Pons (tissue), 1 donor: ENCODE measurements at places on chromosomes 2 and 18.
A peak's percentile ranks its signal among the peaks of the same experiment; 100 is the strongest.

GRCh38 chr2:230924470-230925341 is at the start of gene GPR55:
TSS of gene GPR55 (minus strand) at chr2:230925242. CDS start at chr2:230910962, 14,280 bp downstream.
- peak; percentile 30 for DNase-seq

DNA sequence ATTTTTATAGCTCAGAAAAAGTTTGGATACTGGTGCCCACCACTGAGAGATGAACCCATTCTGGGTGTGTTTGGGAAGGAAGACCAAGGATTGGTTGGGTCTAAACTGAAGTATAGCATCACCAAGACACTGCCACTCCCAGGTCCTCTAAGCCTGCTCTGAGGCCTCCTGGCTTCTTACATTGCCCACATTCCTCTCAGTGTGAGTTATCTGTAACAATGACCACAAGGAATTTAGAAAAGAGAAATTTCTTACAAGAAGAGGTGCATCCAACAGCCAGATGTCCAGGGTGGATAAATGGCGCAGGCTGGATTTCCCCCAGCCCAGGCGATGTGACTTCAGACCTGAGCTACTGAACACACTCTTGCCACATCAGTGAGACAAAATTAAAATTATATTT is 1.6 kb upstream of the GPR45 start:
- DNase-seq: no peak

GRCh38 chr2:18787726-18788125 is 198.4 kb upstream of the NT5C1B start:
- DNase-seq: no peak

GRCh38 chr2:9905413-9905812 is 46.1 kb upstream of the GRHL1 start:
- DNase-seq: no peak

- peak; percentile 82 for DNase-seq
These were observed 36.2 kb downstream of the EIF2AK3 start for GRCh38 chr2:88590998-88591613.

GRCh38 chr2:24343225-24343882 is 17.0 kb downstream of the ITSN2 start:
- no peak for DNase-seq

DNA sequence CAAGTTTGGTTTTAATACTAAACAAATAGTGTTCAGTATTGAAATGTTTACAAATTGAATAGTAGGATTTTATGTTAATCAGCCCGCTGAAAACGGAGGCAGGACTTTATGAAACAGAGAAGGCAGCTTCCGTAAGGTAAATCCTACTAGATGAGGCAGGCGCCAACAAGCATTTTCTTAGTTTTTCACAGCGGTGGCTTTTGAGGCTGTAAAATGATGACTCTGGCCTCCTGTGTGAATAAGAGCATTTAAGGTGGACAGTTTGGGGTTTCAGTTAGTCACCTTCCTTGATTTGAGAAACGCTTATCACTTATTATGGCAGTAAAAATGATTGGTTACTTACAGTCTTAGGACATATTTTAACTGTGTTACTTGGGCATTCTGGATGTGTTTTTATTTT is 212.9 kb downstream of the PTGR3 start:
- no peak for DNase-seq

- no peak for DNase-seq
These were observed 2.0 kb downstream of the CDC42EP3 start for GRCh38 chr2:37669446-37669845.

DNA sequence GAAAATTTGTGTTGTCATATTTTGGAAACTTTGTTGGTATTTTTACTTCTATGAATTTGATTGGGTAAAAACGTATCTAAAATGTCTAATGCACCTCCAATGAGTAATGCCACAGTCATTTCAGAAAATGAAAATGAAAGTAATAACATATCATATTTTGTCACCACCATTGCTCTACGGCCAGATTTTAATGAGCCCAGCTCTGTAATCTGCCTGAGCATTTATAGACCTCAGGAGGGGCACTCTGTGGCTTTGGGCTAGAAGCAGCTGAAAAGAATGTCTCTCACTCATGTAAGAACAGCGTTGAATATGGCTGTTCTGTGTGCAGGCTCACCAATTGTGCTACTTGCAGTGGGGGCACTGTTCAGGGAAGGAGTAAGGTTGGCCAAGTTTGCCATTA is 32.7 kb upstream of the ABCA12 start:
- no peak for DNase-seq

- no peak for DNase-seq
These were observed 34.0 kb upstream of the SPTBN1 start for GRCh38 chr2:54422072-54422581.

GRCh38 chr18:78293940-78294541 is 685.6 kb upstream of the SALL3 start:
- DNase-seq: no peak

- no peak for DNase-seq
These were observed 593.9 kb upstream of the NETO1 start for GRCh38 chr18:73461780-73462059.

GRCh38 chr2:224520064-224520463 is 65.1 kb downstream of the CUL3 start:
- no peak for DNase-seq

GRCh38 chr18:52826994-52827393 is 487.0 kb downstream of the DCC start:
- DNase-seq: no peak

DNA sequence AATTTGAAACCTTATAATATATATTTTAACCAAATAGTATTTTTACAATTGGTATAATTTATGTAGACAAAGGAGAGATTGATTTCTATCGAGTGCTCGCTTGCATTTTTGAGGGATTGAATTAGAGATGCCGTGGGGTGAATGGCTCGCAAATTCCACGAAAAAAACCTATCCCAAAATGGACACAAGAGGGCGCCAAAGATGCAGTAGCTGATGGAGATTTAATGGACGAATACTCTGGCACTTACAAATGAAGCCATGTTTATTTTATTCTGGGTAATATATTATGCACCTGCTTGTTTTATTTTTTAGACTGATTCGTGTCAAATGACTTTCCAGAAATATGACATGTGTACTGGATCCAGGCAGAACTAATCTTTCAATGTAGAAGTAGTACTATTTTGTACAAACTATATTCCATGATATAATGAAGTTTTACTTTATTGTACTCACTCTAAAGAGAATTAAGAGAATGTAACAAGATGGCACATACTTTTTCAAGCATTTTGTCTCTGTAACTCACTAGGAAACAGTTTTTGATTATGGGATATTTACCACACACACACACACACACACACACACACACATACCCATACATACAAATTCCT is 505.4 kb downstream of the PLCL1 start:
- DNase-seq: peak; percentile 66

- DNase-seq: peak; percentile 52
These were observed 84.5 kb upstream of the SLC1A4 start for GRCh38 chr2:64904413-64905329.

- DNase-seq: no peak
These were observed 33.6 kb downstream of the MC4R start for GRCh38 chr18:60339018-60339417.

- DNase-seq: no peak
These were observed 4.7 kb upstream of the CFAP65 start for GRCh38 chr2:219045937-219046550.

GRCh38 chr2:70061317-70061716 is 26.0 kb upstream of the PCBP1 start:
- DNase-seq: no peak

DNA sequence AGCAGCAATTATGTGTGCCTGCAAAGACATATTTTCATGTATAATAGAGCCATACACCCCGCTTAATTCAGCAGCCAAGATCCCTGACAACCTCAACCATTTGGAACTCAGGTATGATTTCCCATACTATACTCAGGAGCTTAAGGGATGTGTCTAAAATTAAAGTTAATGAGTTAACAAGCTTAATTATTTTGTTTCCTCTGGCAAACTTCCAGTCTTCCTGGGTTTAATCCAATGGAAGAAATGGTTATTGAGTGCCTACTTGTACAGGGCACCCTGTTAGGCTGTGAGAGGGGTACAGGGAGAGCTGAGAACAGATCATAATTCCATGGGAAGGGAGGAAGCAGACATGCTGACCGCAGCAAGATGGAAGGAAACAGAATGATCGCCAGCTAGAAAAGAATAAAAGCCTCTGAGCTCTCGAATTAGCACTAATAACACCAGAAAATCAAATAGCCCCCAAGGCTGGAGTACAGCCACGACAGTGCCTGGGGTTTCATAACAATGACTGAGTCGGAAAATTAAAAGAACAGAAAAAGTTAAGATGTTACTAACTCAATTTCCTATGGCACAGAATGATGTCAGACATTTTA is 20.8 kb upstream of the CEP68 start:
- DNase-seq: no peak

- no peak for DNase-seq
These were observed 149.9 kb upstream of the TWIST2 start for GRCh38 chr2:238698072-238698352.

DNA sequence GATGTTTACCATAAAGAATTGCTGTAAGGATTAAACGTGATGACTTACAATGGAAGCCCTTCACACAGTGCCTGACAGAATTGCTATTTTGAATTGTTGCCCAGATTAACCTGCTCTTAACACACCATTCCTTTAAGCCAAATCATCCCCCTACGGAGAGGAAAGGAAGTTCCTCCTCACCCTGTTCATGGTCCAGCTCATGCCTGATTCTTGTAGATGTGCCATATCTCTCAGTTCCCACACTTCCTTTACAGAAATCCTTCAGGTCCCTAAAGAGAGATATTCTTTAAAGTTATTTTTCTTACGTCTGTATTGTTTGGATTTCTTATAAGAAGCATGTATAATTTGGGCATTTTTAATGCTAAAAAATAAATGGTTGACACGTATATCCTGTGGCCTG is 127.5 kb upstream of the DAPL1 start:
- DNase-seq: no peak

GRCh38 chr2:12827721-12828120 is 111.0 kb downstream of the TRIB2 start:
- no peak for DNase-seq

DNA sequence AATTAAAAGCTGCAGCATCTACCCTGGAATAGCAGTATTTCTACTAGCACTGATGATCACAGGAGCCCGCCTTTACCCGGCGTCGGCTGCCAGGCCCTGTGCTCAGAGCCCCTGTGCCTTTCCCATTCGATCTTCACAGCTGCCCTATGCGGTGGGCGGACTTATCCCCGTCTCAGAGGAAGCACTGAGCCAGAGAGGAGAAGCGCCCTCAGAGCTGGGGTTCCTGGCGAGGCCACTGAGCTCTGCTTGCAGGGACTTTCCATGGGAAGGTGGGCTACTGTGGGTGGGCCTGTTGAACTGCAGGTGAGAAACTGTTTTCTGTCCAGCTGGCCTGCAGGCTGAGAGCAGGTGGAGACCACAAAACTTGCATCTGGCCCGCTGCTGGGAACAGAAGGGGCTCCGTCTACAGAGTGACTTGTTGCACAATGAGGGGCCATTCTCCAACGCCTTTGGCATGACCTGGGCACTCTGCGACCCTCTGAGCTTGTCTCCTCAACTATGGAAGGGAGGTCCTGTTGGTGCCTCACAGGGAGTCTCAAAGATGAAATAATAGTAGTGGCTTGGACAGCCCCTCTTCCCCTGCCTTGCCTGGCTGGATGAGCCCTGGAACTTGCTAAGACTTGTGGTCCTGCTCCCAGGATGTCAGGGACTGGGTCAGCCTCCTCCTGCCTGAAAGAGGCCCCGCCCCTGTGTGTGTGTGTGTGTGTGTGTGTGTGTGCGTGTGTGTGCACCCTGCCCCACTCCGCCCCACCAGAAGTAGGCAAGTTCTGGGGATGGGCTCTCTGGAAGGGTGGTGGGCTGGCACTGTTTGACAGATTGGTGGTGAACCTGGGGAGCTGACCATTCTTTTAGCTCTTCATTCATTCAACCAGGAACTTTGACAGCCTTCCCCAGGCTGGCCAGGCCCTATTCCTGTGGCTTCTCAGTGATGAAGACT is 32.7 kb downstream of the GLI2 start:
- no peak for DNase-seq

DNA sequence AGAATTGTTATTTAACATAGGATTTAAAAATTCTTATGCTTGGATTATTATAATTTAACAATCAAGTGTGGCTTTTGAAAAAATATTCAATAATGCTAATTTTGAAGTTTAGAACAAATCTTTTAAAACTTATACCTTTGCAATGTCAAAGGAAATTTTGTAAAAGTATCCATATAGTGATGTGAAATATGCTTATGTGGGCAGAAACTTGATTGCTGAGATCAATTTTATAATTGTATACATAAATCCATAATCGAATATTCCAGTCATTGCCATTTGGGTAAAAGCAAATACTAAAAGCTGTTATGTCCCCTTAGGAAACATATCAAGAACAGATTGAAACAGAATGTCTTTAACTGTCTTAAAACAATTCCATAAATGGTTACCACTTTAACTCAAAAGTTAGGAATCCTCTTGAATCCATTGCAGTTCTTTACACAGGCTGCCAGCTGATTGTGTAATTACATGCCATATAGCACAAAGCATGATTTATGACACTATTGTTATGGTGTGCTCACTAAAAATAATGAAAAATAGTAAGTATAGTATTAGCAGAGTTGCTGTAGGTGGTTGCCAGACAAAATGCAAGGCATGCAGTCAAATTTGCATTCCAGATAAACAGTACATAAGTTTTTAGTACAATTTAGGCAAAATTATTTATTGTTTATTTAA is 24.2 kb downstream of the PLCL1 start:
- no peak for DNase-seq

DNA sequence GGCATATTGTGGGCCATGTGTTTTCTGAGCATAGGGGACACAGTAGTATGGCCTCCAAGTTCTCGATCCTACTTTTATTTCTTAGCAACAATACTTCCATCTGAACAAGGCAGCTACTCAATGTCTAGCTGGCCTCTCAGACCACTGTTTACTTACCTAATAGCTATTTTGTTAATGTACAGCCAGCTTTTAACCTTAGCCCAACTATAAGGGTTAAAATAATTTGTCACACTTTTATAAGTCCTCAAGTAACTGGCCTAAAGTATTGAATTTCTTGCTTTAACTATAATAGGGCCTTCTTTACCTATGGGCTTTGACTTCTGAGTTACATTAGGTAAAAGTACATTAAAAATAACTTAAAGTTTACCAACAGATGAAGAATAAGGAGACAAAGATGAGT is 117.4 kb downstream of the GAREM1 start:
- no peak for DNase-seq

- DNase-seq: no peak
These were observed 2.4 kb downstream of the MRPL33 start for GRCh38 chr2:27773959-27774358.

DNA sequence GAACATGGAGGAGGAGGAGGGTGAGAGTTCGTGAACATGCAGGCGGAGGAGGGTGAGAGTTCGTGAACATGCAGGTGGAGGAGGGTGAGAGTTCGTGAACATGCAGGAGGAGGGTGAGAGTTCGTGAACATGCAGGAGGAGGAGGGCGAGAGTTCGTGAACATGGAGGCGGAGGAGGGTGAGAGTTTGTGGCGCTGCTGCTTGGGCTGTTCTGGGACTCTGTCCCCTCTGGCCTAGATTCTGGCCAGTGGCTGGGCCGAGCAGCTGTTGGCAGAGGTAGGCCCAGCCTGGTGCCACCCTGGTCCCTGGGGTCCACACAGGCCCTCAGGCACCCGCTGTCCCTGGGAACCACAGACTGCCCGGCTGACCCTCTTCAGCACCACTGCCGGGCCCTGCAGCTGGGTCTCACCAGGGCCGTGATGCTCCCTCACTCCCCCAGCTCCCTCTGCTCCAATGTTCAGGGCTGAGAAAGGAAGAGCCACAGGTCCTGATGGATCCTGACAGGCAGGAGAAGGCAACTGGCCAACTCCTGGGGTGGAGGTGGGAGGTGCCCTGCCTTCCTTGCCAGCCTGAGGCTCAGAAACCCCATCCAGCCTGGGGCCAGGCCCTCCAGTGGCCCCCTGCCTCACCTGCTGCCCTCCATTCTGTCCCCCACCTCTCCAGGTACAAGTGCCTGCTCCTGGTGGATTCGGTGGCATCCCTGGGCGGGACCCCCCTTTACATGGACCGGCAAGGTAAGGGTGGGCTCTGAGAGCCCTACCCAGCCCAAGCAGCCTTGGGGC is 3.9 kb downstream of the AGXT start:
- no peak for DNase-seq
